ENCODE measurements at places on chromosomes 4 and X. TPM values are rescaled to one million over a fixed set of nuclear protein-coding genes. Genes with fewer than 3 reads are reported as not detected.

DNA sequence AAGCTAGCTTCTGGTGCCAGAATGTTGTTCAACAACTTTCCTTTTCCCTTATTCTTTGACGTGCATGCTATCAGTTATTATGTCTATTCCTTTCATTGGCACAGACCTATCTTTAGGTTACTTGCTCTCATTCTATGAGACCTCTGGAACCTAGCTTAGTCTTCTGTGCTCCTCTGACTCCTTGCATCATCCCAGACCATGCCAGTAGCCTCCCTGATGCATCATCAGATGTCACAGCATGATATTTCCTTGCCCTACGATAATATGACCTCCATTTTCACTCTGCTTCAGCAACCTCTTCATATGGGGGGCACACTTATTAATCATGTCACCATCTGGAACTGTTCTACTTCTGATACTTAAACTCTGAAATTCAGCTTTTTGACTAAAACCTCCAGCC is 37.2 kb downstream of the CLCN5 start:
- no peak for DNase-seq

GRCh38 chr4:21512353-21512752 is 436.2 kb downstream of the KCNIP4 start:
- DNase-seq: peak; percentile 19

DNA sequence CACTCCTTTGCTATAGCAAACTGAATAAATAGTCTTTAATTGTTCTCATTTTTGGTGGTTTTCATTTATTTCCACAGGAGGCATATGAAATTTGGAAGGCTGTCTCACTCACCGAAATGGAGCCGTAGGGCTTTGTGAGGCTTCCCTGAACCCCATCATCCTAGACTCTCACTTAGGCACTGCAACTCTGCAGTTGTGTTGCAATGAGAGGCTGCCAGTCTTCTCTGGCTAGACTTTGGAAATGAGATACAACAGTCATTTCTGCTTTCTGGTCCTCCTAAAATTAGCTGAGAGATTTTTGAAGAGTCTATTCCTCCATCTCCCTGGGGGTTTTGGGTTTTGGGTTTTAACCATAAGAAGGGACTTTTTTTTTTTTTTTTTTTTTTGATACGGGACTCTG is 146.5 kb downstream of the SH3BGRL start:
- DNase-seq: no peak

HTRA3 gene
- polyA plus RNA-seq: 8.7 TPM

LDB2 gene
- polyA plus RNA-seq: 111 TPM

Measured in right renal cortex interstitium (tissue), 3 donors.